ENCODE measurements at places on chromosomes 11 and 22.

DNA sequence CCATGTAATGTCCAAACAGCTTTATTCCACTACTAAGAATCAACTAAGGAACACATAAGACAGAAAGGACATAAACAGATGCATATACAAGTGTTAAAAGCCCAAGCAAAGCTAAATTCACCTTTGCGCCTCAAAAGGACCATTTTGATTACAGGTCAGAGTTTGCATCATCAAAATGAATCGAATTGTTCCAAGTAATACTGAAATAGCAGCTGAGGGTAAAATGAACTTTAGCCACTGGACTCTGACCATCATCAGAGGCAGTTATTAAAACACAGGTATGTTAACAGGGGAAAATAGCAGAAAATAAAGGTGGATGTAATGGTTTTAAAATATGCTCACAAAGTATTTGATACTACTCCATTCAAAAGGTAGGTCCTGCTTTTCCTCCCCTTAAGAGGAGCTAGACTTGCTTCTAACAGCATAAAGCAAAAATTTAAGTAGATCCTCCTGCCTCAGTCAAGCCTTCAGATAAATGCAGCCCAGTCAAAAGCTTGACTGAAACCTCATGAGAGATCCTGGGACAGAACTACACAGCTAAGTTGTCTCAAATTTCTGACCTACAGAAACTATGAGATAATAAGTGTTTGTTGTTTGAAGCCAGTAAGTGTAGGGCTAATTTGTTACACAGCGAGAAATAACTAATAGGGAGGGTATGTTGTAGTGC is 35.4 kb downstream of the RBFOX2 start:
- DNase-seq, result no peak

- DNase-seq, result no peak
Measured at GRCh38 chr11:126929179-126930061, 71.2 kb downstream of the KIRREL3 start.

DNA sequence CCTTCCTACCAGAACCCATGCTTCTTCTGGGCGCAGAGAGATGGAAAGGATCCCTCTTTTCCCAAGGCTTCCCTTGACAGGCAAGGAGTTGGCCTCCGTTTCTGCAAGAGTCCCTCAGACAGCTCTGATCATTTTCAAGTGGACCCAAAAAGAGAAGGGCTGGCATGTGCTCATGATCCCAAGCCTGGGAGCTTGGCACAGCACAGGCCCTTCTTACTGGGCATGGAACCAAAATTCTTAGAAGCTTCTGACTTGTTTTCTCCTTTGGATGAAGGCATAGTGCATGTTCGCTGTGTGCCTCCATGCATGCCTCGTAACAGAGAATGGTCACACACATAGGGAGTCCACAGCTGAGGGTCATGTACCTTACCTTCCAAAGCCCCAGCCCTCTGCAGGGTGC is 449.6 kb downstream of the MIAT start:
- no peak for DNase-seq

- DNase-seq, result no peak
Measured at GRCh38 chr11:120236169-120237107, 3.5 kb upstream of the POU2F3 start.

DNA sequence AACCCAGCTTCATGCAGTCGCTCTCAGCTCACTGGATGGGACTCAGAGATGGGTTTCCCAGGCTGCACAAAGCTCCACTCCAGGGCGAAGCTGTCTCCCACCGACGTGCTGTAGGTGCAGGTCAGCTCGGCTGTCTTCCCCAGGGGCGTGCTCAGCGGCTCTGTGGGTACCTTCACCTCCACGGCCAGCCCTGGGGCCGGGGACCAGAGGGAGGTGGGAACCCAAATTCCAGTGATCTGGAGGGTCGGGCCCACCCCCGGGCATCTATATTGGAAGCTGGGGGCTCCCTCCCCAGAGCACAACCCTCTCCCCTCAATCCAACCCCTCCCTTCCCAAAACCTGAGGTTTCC is 689 bp downstream of the VSIG2 start:
- no peak for DNase-seq

GRCh38 chr11:66192181-66192863 is 76.1 kb upstream of the RAB1B start:
- DNase-seq, result no peak

- DNase-seq, result no peak
Measured at GRCh38 chr11:798093-798713, at the start of gene SLC25A22. Gene SLC25A22 (minus strand): TSS chr11:798281. CDS start chr11:795006, 3,275 bp downstream.

GRCh38 chr22:39003165-39003638 is 10.9 kb upstream of the APOBEC3C start:
- DNase-seq, result peak; percentile 42

GRCh38 chr11:24531528-24531927 is 34.7 kb downstream of the LUZP2 start:
- DNase-seq, result no peak

Data from brain pericyte (primary cell).